NB4 (cell line): ENCODE measurements at places on chromosomes 6 and 20.
A peak's percentile ranks its signal among the peaks of the same experiment; 100 is the strongest.

DNA sequence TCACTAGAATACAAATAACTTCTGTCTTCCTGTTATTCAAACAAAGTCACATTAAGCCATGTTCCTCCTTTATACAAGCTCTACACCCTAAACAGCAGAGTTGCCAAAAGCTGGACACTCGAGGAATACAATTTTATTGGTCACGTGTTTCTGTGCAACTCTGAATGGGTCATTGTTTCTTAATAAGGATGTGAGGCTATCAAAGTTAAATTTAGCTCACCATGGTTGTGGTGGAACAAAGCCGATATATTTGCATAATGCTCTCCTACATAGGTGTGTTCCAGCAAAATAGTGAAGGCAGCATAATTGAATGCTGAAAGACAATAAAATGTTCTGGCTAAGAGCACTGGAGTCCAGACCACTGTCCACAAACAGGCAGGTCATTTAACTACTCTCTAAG is 36.9 kb upstream of the CD2AP start:
- DNase-seq, result no peak

DNA sequence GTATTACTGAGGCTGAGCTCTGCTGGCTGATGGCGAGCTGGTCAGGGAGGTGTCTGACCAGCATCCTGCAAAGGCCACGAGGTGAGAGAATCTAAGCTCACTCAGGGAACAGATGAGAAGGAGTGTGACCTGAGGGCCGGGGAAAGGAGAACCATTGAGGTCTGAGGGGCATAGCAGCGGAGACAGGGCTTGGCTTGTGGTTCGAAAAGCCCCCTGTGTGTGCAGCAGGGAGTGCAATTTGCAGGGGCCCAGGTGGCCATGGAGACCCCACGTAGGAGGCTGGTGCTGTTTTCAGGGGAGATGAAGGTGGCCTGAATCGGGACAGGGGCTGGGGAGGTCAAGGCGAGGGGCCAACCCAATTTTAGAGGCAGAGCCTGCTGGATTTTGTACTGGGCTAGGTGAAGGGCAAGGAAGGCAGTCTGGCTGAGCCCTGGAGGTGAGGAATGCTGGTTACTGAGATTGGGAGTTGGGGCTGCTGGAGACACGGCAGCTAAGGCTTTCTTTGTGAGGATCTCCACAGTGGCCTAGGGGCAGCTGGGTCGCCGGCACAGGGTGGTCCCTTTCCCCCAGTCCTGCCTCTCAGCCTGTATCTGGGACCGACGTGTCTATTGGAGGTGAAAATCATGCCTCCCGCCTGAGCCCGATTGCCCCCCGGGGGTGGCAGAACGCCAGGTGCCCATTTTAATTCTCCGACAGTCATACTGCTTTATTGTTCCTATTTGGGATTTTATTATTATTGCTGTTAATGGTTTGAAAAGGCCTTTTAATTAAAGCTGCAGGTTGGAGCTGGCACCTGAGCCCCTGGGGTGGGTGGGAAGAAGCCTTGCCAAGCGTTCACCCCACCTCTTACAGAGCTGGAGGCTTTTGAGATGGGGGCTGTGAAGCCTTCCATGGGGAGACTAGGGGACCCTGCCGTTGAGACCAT is 28.4 kb downstream of the DLGAP4 start:
- no peak for DNase-seq

DNA sequence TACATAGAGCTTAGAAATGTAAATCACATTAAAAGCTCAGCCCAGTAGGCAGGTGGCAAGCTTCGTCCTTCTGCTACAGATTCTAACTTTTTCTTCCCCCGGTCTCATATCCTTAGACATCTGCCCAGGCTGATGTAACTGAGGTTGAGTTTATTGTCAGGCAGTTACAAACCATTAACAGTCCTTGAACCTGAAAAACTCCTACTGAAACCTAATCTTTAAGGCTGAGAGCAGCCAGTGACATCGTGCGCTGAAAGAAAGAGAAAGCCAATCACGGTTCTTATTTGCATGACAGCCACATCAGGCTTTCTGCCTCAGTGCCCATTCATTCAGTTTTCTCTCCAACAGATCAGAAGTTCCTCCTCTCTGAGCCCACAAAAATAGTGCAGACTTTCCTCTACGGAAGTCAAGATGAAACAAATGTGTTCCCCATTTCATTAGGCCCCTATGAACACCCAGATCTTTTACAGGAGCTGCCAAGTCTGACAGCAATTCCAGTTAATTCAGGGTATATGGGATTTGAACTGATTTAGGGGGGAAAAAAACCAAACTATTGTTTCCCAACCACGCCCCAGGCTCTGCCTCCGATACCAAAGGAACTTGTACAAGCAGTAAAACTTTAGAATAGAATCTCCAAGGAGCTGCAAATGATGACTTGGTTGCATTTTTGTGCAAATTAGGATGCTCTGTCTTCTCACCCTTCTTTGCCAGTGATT is at the start of gene NHSL1:
Gene NHSL1, minus strand, starts transcription at position 192 of the 716 bp plus-strand sequence. CDS start 204 bp downstream, outside the sequence.
- no peak for DNase-seq

DNA sequence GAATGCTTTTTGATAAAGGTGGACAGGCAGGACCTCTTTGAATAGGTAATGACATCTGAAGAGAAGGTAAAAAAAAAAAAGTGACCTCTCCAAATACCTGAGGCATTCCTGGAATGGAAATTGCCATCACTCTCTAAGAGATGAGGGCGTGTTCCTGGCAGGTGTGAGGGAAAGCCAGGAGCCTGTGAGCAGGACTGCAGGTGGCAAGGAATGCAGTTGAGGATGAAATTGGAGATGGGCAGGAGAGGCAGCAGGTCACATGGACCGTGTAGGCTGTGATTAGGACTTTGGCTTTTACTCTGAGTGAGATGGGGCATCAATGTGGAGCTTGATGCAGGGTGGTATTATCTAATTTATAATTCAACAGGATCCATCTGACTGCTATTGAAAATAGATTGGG is 227.4 kb downstream of the LRFN2 start:
- DNase-seq, result no peak

- DNase-seq, result peak; percentile 32
Observed at GRCh38 chr6:6920114-6920986, 187.4 kb upstream of the RREB1 start.

DNA sequence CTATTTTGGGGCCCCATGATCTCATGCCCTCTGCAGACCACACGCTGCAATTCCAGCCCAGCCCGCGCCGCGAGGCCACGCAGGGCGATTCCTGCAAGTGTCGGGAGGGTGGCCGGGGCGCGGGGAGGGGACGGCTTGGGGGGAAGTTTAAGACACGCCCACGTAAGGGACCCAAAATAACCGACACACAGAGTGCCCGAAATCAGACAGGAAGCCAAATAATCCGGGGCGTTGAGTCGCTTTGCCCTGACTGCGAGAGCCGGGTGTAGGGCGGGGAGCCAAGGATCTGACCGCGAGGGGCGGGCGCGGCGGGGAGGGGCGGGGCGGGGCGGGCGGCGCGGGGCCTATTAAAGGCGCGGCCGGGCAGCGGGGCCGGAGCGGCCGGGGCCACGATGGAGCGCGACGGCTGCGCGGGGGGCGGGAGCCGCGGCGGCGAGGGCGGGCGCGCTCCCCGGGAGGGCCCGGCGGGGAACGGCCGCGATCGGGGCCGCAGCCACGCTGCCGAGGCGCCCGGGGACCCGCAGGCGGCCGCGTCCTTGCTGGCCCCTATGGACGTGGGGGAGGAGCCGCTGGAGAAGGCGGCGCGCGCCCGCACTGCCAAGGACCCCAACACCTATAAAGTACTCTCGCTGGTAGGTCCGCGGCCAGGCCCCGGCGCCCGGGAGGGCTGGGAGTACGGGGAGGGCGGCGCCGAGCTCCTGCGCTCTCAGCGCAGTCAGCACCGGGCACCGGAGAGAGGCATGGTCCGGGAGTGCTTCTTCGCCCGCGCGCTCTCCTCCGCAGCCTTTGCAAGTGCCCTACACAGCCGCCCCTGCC is at the start of gene ENPP1:
Gene ENPP1, plus strand, starts transcription at position 377 of the 816 bp plus-strand sequence. Its CDS starts 16 bp downstream, at position 393.
- no peak for DNase-seq

DNA sequence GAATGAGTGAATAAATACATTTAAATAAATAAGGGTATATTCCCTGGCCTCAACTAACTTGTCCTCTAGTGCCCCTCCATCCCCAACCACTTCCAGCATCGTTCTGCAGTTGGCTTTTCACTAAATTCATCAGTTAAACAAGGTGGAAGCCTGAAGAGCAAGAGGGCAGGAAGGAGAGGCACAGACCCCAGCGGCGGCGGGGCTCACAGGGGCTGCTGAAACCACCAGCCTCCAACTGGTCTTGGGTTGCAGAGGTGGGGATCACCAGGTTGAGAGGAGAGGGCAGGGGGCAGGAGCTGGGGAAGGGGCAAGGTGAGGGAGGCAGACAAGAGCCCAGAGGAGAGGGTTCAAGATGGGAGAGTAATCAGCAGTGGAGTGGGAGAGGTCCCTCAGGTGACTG is 27.1 kb downstream of the KCNK5 start:
- no peak for DNase-seq

- no peak for DNase-seq
Observed at GRCh38 chr6:151285122-151285521, 45.4 kb downstream of the AKAP12 start.

DNA sequence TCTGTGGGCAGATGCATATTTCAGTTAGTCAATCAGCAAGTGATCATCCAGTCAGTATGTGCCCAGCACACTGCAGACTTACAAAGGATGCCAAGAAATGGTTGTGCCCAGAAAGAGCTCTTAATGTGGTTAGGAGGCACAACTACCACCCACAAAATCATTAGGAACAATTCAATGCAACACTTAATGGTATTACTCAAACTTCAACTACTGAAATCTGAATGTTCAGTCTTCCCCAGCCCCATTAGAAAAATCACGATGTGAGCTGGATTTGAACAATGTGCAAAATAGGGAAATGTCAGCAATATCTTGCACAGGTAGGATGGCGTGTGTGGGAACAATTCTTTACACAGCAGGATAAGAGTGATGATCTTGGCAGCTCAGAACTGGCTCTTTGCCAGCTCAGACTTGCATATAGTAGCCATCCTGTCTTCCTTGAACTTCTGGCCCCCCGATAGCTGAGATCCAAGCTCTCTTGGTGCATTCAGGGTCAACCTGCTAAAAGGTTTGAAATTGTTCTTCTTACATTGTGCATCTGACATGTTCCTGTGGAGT is 556.7 kb upstream of the HTR1E start:
- DNase-seq, result no peak

DNA sequence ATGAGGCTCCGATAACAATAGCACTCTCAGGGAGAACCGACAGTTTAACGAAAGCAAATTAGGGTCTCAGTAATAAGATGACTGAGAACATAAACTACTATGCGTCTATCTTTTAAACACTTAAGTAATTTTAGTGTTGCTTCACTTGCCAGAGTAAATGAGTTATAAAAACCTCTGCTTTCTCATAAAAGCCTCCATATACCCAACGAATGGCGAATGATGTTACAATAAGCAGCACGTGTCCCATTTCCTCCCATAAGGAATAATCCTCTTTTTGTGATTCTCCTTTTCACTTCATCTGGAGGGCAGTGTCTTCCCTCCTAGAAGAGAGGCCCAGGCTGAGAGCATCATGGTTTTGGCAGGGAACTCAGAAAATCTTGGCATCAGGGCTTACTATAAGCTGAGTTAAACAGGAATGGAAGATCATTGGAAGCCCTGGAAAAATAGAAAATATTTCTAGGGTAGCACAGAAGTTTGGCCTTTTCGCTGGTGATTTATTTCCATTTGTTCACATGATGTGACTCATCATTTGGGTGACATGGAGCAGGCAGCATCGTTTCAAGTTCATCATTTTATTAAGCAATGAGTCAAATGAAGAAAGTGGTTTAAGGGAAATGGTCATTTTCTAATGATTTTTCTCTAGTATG is 255.4 kb downstream of the ATXN1 start:
- no peak for DNase-seq
